ENCODE measurements at places on chromosomes 12 and 14. TPM values are rescaled to one million over a fixed set of nuclear protein-coding genes. Genes with fewer than 3 reads are reported as not detected.
A peak's percentile ranks its signal among the peaks of the same experiment; 100 is the strongest.

- DNase-seq = no peak
- H3K27ac ChIP-seq = no peak overlapping the region
- H3K27me3 ChIP-seq = no peaks in the 10 kb centered on the region
- H3K4me1 ChIP-seq = no peaks in the 10 kb centered on the region
These were observed 62.3 kb downstream of the FZD10 start for GRCh38 chr12:130224613-130225012.

- H3K36me3 ChIP-seq = no peaks in the 10 kb centered on the region
- H3K27me3 ChIP-seq = no peaks in the 10 kb centered on the region
- H3K27ac ChIP-seq = no peak overlapping the region
These were observed 1.6 kb upstream of the RNF34 start for GRCh38 chr12:121398355-121398754.

DNA sequence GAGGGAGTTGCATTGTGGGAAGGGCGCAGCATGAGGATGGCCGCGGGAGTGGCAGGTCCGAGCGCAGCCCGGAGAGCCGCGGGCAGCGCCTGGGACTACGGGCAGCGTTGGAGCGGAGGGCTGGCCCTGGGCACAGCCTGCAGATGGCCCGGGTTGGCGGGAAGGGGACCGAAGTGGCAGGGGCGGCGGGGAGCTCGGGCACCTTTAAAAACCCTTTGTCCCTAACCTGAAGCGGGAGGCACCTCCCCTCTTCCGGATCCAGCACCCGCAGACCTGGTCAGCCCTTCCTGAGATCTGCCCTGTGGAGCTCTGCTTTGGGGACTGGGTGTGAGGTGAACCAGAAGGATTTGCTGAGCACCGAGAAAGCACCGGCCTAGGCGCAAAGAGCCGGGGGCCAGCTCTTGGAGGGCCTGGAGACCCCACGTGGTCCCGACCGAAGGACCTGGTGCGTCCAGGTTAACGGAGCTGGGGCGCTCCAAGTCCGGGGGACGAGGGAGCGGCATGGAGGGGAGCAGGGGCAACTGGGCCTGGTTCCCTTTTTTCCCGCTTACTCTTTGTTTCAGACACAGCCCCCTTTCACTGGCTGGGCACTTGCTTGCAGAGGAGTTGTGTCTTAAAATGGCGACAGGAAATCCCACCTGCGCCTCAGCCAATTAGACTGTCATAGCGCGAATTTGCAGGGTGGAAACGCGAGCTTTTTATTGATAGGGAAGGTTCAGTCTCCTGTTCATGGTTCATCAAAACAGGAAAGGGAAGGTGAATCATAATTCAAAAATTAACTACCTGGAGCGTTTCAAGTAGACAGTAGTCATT is 792 bp upstream of the SLC38A1 start:
- no peak overlapping the region for H3K27ac ChIP-seq
- no peaks in the 10 kb centered on the region for H3K36me3 ChIP-seq
- peaks cover 10% of the 10 kb centered on the region for H3K4me1 ChIP-seq

- no peaks in the 10 kb centered on the region for H3K4me1 ChIP-seq
- no peak overlapping the region for H3K4me3 ChIP-seq
- no peak overlapping the region for H3K27ac ChIP-seq
These were observed 449.4 kb downstream of the RERGL start for GRCh38 chr12:17640615-17641014.

DNA sequence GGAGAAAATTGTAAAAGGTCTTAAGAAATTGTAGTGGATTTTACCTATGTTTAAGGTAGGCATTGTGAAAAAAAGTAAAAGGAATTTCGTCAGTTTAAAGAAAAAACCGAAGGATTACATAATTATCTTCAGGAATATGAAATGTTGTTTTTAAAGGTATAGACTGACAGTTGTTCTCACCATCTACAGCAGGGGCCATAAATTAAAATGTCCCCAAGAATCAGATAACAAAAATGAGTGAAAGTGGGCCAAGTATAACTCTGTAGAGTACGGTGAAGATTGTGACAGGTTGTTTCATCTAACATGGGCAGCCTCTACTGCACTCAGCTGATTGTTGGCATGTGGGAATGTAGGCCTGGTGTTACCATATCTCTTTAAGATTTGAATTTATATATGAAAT is 38.3 kb downstream of the YLPM1 start:
- no peaks in the 10 kb centered on the region for H3K4me1 ChIP-seq
- no peak overlapping the region for H3K4me3 ChIP-seq
- no peak for DNase-seq
- H3K27me3 ChIP-seq = no peaks in the 10 kb centered on the region

DNA sequence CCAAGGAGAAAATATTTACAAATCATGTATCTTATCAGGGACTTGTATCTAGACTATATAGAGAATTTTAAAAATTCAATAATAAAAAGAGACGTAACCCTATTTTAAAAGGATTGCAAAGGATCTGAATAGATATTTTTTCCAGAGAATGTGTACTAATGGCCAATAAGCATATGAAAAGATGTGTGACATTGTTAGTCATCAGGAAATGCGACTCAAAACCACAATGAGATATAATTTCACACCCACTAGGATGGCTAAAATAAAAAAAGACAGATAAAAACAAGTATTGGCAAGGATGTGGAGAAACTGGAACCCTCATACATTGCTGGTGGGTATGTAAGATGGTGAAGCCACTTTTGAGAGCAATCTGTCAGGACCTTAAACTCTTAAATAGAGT is 141.9 kb upstream of the BMP4 start:
- H3K36me3 ChIP-seq = peaks cover 13% of the 10 kb centered on the region
- no peaks in the 10 kb centered on the region for H3K4me1 ChIP-seq
- DNase-seq = no peak
- H3K4me3 ChIP-seq = no peak overlapping the region

DNA sequence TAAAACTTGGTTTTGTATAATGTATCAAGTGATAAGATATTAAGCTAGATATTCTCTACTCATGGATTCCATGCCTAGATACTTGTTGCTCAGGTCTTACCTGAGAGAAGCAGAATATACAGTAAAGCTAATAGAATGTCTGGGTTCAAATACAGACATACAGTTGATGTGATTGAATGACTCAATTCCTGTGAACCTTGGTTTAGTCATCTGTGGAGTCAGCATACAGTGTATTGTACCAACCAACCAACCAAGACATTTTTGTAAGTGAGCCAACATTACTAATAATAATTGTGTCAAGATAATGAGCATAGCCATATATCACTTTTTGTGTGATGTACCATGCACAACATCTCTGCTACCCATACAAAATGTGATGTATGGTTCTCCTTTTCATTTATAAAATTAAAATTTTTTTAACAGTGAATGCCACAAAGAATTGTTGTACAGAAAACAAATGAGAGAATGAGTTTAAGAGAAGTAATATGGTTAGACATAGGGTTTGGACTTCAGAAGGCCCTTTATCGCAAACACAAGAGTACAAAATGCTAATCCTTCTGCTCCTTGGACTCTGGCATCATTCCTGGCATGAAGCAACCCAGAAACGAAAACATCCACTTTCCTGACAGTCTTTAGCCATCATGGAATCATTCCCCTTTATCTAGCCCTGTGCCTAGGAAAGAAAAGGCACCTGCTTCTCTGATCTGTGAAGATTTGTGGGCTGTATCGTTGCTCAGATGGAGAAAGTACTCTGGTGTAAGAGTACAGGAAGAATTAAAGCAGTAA is 977.2 kb upstream of the USP15 start:
- H3K36me3 ChIP-seq = no peaks in the 10 kb centered on the region
- DNase-seq = no peak
- no peaks in the 10 kb centered on the region for H3K4me1 ChIP-seq
- no peaks in the 10 kb centered on the region for H3K27me3 ChIP-seq

GRCh38 chr12:89040146-89040964 is 311.9 kb downstream of the DUSP6 start:
- peaks cover 16% of the 10 kb centered on the region for H3K4me1 ChIP-seq
- DNase-seq = peak; percentile 87
- no peak overlapping the region for H3K4me3 ChIP-seq
- no peaks in the 10 kb centered on the region for H3K27me3 ChIP-seq

- no peaks in the 10 kb centered on the region for H3K36me3 ChIP-seq
- DNase-seq = no peak
- no peak within 1 kb of the TSS for H3K27ac ChIP-seq
- peaks cover 62% of the 10 kb centered on the region for H3K27me3 ChIP-seq
These were observed at the start of gene MSI1 for GRCh38 chr12:120368789-120369602. MSI1 (minus strand) TSS chr12:120369164; CDS start chr12:120369091, 73 bp downstream.

- DNase-seq = no peak
- H3K4me3 ChIP-seq = no peak overlapping the region
- peaks cover 4% of the 10 kb centered on the region for H3K36me3 ChIP-seq
These were observed 142.9 kb downstream of the NAV3 start for GRCh38 chr12:77973579-77973978.

DNA sequence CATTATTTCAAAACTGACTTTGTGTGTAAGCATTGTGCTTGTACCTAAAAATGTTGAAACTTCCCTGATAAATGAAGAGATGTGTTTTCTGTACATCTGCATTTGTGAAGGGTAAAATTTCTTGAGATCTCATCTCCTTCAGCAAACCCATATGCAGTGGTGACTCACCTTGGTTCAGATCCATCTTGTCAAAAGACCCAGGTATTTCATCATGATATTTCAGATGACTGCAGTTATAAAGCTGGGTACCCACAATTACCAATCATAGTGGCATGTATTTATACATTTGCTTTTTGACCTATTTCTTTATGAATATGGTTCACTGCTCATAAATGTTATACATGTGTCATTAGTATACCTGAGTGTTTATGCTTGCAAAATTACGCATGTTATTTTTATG is 1213.6 kb downstream of the GALC start:
- H3K27me3 ChIP-seq = no peaks in the 10 kb centered on the region
- DNase-seq = no peak
- H3K27ac ChIP-seq = no peak overlapping the region
- no peaks in the 10 kb centered on the region for H3K36me3 ChIP-seq

DNA sequence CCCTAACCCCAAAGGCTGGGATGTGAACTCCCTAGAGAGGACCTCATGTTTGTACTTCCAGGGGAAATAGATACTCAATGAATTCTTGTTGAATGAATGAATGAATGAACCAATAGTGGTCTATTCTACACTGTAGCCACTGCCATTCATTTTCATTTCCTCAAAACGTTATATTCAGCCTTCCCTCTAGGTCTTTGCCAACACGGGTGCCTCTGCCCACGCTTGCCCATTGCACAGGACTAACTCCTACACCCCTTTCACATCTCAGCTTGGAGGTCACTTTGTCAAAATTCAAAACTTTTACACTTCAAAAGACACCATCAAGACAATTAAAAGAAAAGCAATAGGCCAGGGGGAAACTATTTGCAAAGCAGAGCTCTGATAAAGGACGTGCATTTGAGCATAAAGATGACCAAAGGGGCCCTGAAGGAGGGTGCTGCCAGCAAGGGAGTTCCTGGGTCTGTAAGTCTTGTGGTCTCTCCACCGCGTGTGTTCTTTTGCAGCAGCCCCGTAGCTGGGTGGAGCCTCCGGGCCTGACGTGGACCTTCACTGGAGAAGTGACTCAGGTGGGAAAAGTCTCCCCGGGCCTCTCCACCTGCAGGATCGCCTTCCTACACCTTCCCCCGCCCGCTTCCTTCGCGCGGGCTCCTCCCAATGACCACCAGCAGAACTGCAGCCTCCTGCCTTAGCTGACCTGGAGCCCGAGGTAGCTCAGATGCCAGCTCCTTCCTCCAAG is 31.5 kb downstream of the TMEM63C start:
- DNase-seq = no peak
- no peaks in the 10 kb centered on the region for H3K36me3 ChIP-seq
- no peaks in the 10 kb centered on the region for H3K4me1 ChIP-seq

DNA sequence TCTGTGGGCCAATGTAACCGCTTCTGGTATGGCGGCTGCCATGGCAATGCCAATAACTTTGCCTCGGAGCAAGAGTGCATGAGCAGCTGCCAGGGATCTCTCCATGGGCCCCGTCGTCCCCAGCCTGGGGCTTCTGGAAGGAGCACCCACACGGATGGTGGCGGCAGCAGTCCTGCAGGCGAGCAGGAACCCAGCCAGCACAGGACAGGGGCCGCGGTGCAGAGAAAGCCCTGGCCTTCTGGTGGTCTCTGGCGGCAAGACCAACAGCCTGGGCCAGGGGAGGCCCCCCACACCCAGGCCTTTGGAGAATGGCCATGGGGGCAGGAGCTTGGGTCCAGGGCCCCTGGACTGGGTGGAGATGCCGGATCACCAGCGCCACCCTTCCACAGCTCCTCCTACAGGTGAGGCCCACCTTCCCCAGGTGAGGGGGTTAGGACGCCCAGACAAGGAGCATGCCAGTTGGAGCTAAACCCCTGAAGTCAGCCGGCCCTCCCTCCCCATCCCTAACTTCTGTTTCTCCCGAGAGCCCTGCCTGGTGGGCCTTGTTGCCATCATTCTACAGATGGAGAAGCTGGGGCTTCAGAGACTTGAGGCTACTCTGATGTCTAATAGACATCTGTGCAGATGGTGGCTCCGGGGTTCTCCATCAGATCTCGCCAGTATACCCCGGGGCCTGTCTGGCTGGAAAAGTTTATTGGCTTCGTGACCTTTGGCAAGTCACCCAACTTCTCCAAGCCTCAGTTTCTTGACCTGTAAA is 25.3 kb downstream of the PAPLN start:
- peaks cover 6% of the 10 kb centered on the region for H3K36me3 ChIP-seq
- no peak for DNase-seq
- peaks cover 1% of the 10 kb centered on the region for H3K4me1 ChIP-seq
- no peak overlapping the region for H3K4me3 ChIP-seq
- no peaks in the 10 kb centered on the region for H3K27me3 ChIP-seq

DNA sequence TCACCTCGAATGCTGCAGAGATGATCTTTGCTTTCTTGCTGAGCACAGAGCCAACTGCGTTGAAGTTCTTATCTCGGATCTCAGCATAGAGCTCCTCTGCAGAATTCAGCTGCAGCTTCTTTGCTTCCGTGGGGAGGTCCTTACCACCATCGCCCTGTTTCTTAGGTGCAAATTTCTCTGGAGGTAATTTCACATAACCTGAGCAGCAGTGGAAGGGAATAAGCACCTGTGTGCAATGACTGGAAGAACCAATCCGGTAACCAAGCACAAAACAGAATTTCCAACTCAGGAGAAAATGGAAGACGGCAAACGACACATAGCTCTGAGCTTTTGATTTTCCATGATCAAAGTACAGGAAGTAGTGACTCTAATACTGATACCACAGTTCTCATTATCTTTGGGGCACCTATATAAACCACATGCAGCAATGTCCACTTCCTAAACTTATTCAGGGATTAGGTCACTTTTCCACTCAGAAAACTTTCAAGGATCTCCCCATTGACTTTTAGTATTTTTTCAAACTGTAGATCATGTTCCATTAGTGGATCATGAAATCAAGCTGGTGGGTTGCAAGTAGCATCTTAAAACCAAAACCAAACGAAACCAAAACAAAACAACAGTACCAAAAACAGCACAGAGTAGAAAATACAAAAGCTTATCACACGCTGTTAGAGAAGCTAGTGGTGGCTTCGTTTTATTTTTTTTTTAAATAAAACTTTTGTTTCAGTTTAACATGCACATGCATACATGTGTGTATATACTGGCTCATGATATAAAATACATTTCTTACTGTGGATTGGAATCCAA is 18.9 kb upstream of the DIABLO start:
- no peaks in the 10 kb centered on the region for H3K27me3 ChIP-seq
- no peaks in the 10 kb centered on the region for H3K4me1 ChIP-seq
- H3K4me3 ChIP-seq = no peak overlapping the region
- H3K27ac ChIP-seq = no peak overlapping the region
- H3K36me3 ChIP-seq = peaks cover 45% of the 10 kb centered on the region
- no peak for DNase-seq

CCDC177 gene
- not detected for total RNA-seq

SERPINA10 gene
- total RNA-seq = not detected

RAD51AP1 gene
- 4.4 TPM for total RNA-seq

ACOT6 gene
- not detected for total RNA-seq

SPIC gene
- total RNA-seq = not detected

KRT83 gene
- total RNA-seq = not detected

IKZF4 gene
- 8.2 TPM for total RNA-seq

AVPR1A gene
- total RNA-seq = 1.7 TPM

FAM181A gene
- total RNA-seq = not detected

All from osteocyte (in vitro differentiated cells).